ENCODE measurements at places on chromosomes 13 and 19. TPM values are rescaled to one million over a fixed set of nuclear protein-coding genes. Genes with fewer than 3 reads are reported as not detected.
A peak's percentile ranks its signal among the peaks of the same experiment; 100 is the strongest.

DNA sequence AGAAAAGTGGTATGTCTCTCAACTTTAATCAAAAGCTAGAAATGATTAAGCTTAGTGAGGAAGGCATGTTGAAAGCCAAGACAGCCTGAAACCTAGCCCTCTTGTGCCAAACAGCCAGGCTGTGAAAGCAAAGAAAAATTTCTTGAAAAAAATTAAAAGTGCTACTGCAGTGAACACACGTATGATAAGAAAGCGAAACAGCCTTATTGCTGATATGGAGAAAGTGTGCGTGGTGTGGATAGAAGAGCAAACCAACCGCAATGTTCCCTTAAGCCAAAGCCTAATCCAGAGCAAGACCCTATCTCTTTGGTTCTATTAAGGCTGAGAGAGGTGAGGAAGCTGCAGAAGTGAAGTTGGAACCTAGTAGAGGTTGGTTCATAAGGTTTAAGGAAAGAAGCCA is 96.4 kb downstream of the ZDHHC20 start:
- H3K36me3 ChIP-seq = no peaks in the 10 kb centered on the region
- H3K4me3 ChIP-seq = no peak overlapping the region
- no peaks in the 10 kb centered on the region for H3K27me3 ChIP-seq
- peaks cover 7% of the 10 kb centered on the region for H3K4me1 ChIP-seq
- H3K27ac ChIP-seq = no peak overlapping the region
- no peak for DNase-seq

FNDC3A gene
- 22.1 TPM for total RNA-seq

SLAIN1 gene
- 28.7 TPM for total RNA-seq

DNA sequence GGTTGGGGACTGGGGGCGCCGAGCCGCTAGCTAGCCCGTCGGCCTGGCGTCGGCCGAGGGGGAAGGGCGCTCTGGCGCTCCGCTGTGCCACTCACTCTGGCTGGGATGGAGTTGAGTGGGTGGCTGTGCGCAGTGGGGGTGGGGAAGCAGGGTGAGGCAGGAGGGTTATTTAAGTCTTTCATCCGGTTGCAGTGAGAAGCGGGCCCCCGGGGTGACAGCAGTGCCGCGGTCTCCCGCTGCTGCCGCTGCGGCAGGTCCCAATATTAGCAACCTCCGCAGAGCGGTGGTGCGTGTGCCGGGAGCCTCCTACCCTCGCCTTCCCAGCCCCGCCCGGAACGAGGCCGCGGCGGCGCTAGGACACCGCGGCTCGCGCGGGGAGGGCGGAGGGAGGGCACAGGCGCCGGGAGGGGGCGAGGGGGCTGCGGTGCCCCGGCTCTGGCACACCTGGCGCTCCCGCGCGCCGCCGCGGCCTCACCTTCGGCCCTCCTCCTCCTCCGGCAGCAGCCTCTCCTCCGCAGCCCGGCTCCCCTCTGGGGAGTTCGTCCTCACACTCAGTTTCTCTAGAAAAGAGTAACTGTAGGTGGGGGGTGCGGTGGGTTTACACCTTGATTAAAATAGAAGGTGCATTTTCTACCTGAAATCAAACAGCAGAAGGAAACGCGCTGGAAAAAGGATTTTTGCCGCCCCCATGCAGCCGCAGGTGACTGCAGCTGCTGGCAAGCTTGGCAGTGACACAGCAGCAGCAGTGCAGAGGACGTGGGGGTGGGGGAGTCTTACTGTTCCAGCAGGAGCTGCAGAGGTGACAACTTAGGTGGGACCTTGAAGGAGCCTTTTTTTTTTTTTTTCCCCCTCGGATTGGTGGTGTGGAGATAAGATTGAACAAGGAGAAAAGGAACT is 4.5 kb downstream of the FGF9 start:
- peaks cover 28% of the 10 kb centered on the region for H3K4me1 ChIP-seq
- peak overlapping the region; percentile 82 for H3K4me3 ChIP-seq
- no peak overlapping the region for H3K27ac ChIP-seq
- H3K27me3 ChIP-seq = peaks cover 67% of the 10 kb centered on the region

DNA sequence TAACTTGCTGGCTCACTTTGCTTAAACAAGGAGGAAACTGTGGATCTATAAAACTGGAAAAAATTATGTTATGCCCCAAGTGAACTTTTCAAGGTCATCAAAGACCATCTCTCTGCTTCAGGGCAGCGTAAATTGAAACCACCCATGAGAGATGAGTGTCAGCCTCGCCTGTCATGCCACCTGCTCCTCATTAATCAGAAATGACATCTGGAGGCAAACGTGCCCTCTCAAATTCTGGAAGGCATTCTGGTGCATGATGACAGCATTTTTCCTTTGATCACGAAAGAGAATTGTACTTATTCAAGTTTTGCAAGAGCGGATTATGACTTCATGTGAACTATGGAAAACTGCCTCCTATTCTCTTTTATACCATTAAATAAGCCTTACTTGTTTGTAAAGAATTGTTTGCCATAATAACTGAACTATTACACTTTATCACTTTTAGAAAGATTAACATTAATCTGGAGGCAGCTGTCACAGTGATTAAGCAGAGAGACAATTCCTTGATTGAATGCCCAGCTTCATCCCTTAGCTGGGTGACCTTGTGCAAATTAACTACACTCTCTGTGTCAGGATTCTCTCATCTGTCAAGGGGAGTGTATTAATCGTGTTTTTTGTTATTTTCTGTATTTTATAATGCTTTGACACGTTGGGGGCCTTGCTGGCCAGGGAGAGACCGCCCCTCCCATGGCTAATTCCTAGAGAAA is 17.0 kb upstream of the SACS start:
- no peak overlapping the region for H3K4me3 ChIP-seq
- no peak for DNase-seq

- H3K27ac ChIP-seq = no peak overlapping the region
- no peak for DNase-seq
- no peak overlapping the region for H3K4me3 ChIP-seq
- H3K27me3 ChIP-seq = peaks cover 12% of the 10 kb centered on the region
These were observed 173.3 kb downstream of the USP12 start for GRCh38 chr13:26998292-26998691.

DNA sequence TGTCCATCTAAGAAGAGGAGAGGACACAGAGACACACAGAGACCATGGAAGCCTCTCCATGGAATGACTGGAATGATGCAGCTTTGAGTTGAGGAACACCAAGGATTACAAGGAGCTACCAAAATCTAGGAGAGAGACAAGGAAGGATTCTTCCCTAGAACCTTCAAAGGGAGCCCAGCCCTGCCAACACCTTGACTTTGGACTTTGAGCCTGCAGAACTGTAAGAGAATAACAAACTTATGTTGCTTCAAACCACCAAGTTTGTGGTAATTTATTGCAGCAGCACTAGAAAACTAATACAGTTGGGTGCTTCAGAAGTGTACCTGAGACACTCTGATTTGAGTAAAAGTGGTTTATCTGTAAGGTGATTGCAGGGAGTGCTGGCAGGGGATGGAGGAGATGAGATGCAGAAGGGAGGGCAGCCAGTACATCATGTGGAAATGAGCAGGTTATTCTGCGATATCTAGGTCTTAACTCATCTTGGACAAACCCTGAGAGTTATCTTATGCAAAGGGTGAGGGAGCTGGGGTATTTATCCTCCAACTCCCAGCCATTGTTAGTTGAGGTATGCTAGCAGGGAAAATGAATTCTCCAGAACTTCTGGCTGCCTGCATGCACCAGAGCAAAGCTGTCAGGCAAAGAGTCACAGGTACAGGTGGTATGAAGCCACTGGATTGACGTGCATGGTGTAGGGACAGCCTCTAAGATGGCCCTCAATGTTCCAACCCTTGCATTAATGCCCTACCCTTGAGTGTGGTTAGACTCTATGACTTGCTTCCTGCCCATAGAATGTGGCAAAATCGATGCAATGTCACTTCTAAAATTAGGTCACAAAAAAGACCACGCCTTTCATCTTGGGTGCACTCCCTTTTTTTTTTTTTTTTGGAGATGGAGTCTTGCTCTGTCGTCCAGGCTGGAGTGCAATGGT is 31.3 kb upstream of the ADGRL1 start:
- no peaks in the 10 kb centered on the region for H3K27me3 ChIP-seq
- H3K27ac ChIP-seq = no peak overlapping the region
- no peak for DNase-seq
- no peak overlapping the region for H3K4me3 ChIP-seq
- no peaks in the 10 kb centered on the region for H3K36me3 ChIP-seq

- no peaks in the 10 kb centered on the region for H3K4me1 ChIP-seq
- no peaks in the 10 kb centered on the region for H3K36me3 ChIP-seq
- DNase-seq = no peak
- no peaks in the 10 kb centered on the region for H3K27me3 ChIP-seq
These were observed 485.4 kb downstream of the RFC3 start for GRCh38 chr13:34303346-34303745.

GRCh38 chr13:89862691-89863036 is 1484.8 kb upstream of the MIR17HG start:
- no peak overlapping the region for H3K27ac ChIP-seq
- H3K4me1 ChIP-seq = no peaks in the 10 kb centered on the region
- no peaks in the 10 kb centered on the region for H3K36me3 ChIP-seq

DNA sequence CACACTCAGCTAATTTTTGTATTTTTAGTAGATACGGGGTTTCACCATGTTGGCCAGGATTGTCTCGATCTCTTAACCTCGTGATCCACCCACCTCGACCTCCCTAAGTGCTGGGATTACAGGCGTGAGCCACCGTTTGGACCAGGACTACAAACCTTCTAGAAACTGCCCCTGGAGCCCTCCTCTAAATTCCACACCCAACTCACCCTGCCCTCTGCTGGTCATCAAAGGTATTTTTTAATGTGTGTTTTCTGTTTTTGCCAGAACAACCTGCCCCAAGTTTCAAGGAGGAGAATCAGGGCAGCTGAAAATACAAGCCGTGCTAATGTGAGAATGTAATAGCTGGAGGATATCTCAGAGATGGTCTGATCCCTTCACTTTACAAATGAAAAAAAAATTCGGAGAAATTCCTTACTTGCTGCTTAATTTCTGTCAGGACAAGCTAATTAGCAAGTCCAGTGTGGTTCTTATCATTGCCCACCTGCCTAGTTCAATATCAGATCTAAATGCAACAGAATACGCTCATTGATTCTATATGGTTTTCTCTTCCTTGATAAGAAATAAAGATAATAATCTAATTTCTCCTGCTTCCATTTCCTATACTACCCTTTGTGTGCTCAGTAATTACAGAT is 4.1 kb downstream of the ATP8A2 start:
- DNase-seq = peak; percentile 81
- no peaks in the 10 kb centered on the region for H3K36me3 ChIP-seq
- peaks cover 3% of the 10 kb centered on the region for H3K4me1 ChIP-seq
- H3K27me3 ChIP-seq = peaks cover 55% of the 10 kb centered on the region
- H3K4me3 ChIP-seq = no peak overlapping the region

ZIK1 gene
- total RNA-seq = 2.8 TPM

DNA sequence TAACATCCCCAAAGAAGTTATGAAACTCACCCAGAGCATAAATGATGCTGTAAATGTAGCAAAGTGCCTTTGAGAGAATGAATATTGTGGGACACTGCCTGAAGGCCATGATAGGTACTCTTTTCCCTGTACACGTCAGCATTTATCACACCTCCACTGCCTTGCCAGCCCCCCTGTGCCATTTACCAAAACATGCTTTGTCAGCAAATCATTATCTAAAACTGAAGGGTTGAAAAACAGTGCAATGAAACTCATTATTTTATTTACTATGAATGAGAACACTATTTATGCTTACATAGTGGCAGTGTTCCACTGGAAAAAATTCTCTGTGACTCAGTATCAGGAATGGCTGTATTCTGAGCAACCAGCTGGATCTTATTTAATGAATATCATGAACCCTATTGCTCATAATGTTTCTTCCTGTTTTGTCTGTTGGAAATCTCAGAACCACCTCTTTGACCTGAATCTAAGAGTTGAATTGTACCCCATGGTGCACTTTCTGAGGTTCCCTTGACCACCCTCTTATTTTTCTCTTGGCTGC is 564.1 kb downstream of the DCT start:
- no peak for DNase-seq
- H3K27ac ChIP-seq = no peak overlapping the region
- H3K36me3 ChIP-seq = no peaks in the 10 kb centered on the region
- H3K27me3 ChIP-seq = no peaks in the 10 kb centered on the region

DNA sequence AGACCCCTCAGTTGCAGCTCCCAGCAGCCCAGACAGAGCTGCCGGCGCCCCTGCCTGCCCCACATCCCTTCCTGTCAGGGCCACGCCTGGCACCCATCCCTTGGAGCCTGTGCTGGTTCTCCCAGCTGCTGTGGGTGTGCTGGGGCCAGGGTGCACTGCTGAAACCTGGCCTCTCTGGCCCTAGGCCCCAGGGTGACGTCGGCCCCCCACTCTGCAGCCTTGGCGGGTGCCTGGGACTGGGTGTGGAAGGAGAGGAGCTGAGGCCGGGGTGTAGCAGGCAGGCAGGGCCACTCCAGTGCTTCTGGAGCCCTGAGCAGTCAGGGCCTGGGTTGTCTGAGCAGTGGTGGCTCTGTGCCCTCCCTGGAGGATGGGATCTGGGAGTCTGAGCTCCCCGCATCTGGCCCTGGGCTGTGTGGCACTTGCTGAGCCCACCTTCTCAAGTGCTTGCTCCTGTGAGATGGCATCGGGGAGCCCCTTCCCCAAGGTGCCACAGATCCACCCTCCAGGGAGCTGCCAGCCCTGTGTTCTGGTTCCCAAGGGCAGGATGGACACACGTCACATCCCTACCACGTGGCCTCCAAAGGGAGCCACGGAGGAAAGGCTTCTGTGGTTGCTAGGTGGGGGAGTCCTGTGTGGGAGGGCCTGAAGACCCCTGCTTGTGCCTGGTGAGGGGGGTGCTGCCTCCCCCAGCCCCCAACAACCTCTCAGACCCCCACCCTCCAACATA is 5.2 kb downstream of the PLEKHJ1 start:
- H3K27ac ChIP-seq = no peak overlapping the region
- no peak for DNase-seq
- H3K27me3 ChIP-seq = no peaks in the 10 kb centered on the region

All from activated CD4-positive, alpha-beta T cell treated with anti-CD3 and anti-CD28 coated beads, Interleukin-2, amount 10 ng/mL, durations not matched to agents 24 days and 14 days (primary cell).